ENCODE measurements at places on chromosomes 12 and 14.
A peak's percentile ranks its signal among the peaks of the same experiment; 100 is the strongest.

DNA sequence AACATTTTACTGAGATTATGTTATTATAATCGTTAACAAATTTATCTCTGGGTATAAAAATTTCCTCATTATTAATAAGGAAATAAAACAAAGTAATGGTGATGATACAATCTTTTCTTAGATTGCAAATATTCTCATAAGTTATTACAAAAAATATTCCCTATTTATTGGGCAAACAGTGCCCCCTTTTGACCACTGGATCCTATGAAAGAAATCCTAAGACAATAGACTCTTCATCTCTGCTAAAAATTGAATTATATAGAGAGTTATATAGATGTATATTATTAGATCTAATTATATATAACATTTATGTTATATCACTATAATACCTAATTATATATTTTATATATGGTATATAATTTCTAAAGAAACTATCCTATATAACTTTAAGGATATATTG lies 94.2 kb upstream of the FGD4 start:
- DNase-seq, result no peak

DNA sequence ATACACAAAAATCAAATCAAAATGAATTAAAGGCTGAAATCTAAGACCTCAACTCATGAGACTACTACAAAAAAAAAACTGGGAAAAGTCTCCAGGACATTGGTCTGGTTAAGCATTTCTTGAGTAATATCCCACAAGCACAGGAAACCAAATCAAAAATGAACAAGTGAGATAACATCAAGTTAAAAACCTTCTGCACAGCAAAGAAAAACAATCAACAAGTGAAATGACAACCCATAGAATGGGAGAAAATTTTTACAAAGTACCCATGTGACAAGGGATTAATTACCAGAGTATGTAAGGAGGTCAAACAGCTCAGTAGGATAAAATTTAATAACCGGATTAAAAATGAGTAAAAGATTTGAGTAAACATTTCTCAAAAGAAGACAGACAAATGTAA lies 338.7 kb downstream of the SLC16A7 start:
- no peak for DNase-seq

DNA sequence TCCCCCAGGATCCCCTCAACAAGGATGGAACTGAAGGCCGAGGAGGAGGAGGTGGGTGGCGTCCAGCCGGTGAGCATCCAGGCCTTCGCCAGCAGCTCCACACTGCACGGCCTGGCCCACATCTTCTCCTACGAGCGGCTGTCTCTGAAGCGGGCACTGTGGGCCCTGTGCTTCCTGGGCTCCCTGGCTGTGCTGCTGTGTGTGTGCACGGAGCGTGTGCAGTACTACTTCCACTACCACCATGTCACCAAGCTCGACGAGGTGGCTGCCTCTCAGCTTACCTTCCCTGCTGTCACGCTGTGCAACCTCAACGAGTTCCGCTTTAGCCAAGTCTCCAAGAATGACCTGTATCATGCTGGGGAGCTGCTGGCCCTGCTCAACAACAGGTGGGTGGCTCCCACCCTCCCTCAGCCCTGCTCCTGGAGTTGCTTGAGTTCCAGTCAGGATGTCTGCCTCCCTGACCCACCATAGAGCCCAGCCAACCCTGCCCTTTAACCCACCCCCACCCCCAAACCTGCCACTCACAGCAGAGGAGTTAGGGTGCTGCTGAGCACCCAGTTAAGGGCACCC lies 1.4 kb downstream of the ASIC1 start:
- DNase-seq, result no peak

DNA sequence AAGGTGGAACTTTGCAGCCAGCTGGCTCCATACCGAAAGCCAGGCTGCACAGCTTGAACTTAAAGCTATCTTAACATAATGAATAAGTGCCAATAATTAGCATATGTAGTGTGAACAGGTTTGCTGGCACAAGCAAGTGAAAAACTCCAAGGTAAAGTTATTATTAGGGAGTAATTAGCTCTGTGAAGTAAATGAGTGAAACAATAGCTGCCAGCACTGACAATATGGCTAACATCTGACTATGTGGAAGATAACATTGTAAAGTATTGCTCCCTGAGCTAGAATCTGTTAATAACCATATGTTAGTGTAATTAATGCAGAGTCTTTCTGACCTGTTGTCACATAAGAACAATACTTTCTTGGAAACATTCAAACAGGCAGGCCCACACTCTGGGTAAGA lies 246.4 kb downstream of the SOX5 start:
- no peak for DNase-seq

DNA sequence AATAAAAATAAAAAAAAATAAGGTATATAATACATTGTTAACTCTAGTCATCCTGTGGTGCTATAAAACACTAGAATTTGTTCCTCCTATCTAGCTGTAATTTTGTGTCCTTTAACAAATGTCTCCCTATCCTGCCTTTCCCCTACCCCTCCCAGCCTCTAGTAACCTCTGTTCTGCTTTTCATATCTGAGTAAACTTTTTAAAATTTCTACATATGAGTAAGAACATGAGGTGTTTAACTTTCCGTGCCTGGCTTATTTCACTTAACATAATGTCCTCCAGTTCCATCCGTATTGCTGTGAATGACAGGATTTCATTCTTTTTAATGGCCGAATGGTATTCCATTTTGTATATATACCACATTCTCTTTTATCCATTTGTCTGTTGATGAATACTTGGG lies 71.3 kb upstream of the GNG2 start:
- DNase-seq, result no peak

DNA sequence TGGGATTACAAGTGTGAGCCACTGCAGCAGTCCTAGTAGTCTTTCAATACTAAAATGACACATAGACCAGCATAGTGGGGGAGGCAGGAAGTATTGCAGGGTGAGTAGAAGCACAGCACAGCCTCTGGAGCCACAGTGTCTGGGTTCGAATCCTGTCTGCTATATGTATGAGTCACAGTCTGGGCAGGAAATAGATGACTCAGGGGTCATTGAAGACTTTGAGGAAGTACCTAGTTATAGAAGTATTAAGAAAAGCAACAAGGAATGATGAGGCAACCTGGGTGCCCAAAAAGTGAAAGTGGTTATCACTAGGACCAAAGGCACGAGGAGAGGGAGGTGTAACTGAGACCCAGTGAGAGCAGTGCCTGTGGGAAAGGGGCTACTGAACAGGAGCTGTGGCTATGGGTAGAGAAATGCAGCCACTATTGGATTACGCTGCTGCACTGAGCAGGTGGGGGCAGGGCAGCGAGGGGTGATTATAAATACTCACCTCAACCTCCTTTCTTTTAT lies 124.0 kb downstream of the PDE3A start:
- DNase-seq, result peak; percentile 2

DNA sequence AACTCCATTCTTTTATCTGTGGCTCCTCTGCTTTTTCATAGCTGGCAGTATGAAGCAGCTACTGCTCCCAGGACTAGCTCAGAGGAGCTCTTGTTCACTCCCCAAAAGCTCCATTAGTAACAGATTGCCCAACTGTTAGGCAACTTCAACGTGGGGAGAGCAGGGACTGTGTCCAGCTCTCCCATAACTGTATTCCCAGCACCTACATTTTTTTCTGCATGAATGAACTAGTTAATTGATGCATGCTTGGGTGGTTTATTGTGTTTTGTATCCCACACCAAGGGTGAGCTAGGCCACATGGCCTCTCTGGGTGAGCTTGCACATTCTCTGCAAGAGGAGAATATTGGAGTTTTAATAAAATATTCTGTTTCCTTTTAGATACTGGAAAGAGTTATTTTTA lies 15.2 kb downstream of the STON2 start:
- no peak for DNase-seq

DNA sequence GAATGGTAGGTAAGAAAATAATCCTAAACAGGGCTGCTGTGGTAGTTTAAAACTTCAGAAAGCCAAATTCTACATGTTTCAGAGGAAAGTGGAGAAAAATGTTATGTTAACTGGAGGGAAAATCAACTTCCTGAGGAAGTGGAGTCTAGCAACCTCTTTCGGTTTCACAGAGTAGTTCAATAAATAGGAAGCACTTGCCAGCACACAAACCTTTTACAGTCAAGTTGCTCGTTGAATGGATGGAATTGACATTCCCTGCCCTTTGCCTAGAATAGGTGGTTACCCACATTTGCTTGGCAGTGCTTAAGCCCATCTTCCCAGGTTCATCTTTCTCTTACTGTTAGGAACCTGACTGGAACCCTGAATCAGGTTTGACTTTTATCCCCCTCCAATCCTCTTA lies 15.9 kb downstream of the ANKRD13A start:
- DNase-seq, result no peak

DNA sequence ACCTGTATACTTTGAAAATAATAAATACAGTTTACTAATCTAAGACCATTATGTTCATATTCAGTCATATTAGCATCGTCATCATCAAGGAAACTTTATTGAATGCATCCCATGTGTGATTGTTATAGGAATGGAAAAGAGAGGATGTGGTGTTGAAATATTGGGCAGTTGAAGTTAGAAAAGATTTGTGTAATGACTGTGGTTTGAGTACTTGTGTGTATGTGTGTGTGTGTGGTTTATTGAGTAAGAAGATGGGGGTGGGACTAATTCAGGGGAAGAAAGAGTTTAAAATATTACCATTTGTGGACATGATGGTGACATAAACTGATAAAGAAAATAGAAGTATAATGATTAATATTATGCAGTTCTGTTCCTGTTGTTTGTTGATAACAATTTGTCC lies 238.7 kb upstream of the SEL1L start:
- DNase-seq, result no peak

DNA sequence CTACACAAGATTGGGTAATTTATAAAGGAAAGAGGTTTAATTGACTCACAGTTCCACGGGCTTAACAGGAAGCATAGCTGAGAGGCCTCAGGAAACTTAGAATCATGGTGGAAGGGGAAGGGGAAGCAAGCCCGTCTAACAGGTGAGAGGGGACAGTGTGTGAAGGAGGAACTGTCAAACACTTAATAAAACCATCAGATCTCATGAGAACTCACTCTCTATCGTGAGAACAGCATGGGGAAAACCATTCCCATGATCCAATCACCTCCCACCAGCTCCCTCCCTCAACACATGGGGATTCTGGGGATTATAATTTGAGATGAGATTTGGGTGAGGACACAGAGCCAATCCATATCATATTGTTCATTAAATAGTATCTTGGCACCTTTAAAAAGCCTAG lies 56.1 kb downstream of the EPS8 start:
- DNase-seq, result no peak

DNA sequence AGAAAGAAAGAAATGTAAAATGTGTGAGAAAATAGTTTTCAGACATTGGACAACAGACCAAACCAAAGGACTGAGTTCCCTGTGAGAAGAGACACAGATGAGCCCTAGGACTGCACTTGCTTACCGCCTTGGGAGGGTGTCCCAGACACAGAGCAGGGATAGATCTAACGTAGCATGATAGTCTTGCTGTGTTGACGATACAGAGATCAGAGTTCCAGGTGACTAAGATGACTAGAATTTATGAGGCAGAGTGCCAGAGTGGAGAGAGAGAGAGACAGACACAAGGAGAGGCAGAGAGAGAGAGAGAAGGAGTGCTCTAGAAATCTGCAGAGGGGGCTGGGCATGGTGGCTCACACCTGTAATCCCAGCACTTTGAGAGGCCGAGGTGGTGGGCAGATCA lies 148.2 kb upstream of the LMNTD1 start:
- DNase-seq, result no peak

DNA sequence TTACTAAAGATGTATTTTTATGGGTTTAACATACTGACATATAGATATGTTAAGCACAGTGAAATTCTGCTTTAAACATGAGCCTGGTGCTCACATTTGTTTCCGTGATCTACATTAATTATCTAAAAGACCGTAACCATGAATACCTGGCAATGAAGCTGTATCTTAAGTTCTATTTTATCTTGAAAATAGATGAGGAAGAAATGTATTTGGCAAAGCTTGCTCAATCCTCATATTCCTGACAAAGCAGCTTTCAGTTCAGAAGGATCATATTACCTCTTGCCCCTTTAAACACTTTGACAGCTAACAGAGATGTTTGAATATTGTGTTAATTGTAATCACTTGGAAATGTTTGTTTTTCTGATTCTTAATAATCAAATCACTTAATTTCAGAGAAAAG lies 9.8 kb downstream of the EPYC start:
- no peak for DNase-seq

DNA sequence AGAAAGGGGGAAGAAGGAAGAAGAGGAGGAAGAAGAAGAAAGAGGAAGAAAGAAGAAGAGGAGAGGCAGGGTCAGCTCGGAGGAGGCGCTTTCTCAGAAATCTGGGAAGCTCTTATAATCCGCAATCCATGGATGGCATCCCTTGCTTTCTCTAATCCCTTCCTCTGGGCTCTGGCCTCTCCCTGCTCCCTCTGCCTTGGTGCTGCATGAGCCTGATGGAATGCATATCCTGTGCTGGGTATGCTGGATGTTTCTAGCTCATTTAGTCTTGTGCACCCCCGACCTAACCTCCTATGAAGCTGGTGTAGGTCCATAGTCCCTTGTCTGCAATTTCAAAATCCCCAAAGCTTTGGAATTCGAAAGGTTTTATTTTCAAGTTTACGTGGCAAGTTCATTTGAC lies 94.2 kb upstream of the MYL2 start:
- no peak for DNase-seq

- DNase-seq, result no peak
Observed at GRCh38 chr12:5941907-5942306, 3.2 kb downstream of the ANO2 start.

DNA sequence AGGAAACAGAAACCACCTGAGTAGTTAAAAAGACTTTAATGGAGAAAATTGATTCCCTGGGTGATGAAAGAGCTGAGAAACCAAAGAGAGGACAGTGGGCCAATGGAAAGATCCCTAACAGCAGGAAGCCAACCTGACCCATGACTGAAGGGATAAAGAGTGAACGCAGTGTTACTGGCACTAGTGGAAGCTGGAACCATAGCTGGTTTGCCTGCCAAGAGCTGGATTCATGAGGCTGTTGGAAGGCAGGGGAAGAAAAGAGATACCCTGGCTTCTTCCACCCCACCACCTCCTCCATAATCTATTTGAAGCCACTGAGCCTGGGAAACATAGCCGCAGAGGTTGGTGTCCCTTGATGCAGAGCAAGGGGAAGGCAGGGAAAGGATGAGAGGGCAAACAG lies 125.5 kb upstream of the PRKD1 start:
- no peak for DNase-seq

- DNase-seq, result no peak
Observed at GRCh38 chr12:12210983-12211382, 55.9 kb downstream of the LRP6 start.

DNA sequence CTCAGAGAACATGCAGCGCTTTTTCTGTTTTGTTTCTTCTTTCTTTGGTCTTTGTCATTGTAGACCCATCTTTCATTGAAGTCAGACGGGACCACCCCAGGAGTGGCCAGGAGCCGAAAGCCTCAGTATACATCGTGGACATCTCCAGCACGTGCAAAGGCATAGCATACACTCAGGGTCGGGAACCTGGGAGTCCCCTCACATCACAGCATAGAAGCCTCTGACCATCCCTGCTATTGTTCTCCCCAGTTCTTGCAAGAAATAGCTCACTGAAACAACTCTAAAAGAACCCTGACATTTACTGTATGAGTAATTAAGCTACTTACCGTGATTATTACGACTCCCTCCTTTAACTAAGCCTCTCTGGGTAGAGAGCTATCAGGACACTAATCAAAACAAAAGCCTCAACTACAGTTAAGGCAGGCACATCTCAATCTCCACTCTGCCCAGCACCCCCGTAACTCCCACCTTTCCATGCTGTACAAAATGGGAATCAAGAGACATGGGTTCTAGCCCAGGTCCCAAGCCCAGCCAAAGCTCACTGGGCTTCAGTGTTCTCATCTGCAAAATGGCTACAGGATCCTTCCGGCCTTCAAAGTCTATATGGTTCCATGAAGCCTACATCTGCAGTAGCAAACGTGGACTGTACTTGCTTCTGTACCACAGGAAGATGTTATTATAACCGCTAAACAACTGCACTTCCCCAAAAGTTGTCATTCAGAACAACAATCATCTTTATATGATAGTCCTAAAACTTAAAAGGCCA lies 6.7 kb downstream of the CCDC88C start:
- peak; percentile 38 for DNase-seq

All from GM20000 (cell line).